ENCODE measurements at places on chromosomes 12 and 14.

DNA sequence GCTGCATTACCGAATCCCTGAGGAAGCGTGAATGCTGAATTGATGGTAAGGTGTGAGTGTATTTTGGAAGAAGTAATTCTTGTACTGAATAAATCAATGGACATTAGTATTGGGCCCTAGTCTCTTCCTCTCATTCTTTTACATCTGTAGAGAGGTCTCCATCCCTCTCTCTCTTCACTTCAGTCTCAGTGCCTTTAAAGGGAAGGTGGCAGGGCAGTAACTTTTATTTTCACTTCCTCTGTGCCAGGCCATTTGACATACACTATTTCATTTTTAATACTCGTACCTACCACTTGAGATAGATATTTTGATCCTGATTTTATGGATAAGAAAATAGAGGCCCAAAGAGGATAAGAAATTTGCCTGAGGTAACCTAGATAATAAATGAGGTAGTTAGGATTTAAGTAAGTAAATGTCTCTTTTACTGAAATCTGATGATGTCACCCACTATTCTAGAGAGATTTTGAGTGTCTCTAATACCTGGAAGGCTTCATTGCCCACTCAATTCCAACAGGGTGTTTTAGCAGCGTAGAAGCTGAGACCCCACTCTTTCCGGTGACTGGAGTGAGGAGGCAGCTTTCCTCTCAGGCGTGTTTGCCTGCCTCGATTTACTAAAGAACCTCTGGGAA lies 177.9 kb upstream of the PRICKLE1 start:
- no peak for DNase-seq

- DNase-seq: no peak
Measured at GRCh38 chr14:99672506-99673304, 11.4 kb upstream of the CYP46A1 start.

- DNase-seq: no peak
Measured at GRCh38 chr12:124688356-124688992, 121.1 kb upstream of the NCOR2 start.

- no peak for DNase-seq
Measured at GRCh38 chr12:70966046-70966445, 45.5 kb upstream of the PTPRR start.

GRCh38 chr12:25018146-25018545 lies 69.2 kb upstream of the BCAT1 start:
- no peak for DNase-seq

- DNase-seq: no peak
Measured at GRCh38 chr12:130474599-130475269, 137.0 kb downstream of the PIWIL1 start.

- no peak for DNase-seq
Measured at GRCh38 chr12:39572551-39572950, 47.1 kb downstream of the ABCD2 start.

- no peak for DNase-seq
Measured at GRCh38 chr12:38053113-38053512, 263.5 kb upstream of the ALG10B start.

DNA sequence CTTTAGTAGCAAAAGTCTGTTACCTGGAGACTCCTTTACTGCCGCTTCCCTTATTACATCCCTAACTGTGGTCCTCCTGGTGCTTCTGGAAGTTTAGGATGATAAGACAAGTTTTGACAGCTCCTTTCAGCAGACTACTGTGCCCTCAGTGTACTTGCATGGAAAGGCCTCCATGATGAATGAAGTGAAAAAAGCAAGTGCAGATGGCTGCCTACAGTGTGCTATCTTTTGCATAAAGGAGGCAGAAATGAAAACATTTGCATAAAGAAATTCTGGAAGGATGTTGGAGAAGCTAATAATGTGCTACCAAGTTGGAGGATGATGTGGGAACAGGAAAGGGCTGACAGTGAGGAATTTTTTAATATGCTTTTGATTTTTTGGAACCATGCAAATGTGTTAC lies 4.5 kb downstream of the TCTN2 start:
- no peak for DNase-seq

DNA sequence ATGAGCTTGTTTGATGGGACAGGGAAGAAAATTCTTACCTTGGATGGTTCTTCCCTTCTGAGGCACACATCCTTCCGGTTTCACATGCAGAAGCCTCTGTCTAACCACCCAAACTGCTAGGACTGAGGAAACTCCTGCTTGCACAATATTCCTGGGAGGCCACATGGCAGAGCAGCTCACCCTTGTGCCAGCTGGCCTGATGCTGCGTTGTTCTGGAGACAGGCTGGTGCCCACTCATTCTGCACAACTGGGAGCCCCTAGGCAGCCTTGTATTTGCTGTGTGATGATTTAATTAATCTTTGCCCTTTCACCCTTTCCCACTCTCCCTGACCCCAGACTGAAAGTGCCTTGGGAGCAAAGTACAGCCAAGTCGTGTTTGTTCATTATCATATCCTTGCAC lies 130.8 kb downstream of the RTN1 start:
- DNase-seq: no peak

DNA sequence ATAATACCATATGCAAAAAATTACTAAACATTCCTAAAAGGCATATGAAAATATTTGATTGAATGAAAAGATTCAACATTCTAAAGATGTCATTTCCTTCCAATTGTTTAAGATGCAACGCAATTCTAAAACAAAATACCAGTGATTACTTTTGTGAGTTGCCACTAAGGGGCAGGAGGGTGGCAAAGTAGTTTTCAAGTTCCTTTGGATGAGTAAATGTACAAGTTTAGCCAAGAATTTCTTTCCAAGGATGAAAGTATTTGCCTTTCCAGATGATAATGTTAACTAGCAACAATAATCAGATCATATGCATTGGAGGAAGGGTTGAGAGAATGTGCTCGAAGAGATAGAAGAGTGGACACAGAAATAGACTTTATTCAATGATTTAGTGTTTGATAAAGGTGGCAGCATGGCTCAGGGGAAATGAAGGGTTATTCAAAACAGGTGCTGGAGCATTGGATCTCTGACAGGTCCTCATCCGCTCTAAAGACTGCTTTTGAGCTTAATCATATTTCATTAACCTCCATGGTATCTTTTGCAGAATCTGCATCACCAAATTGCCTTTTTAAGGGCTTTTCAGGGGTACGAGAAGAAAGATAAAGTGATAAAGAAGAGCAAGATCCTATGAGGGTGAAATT lies 678.5 kb upstream of the TBX3 start:
- DNase-seq: no peak

GRCh38 chr12:66500841-66501240 lies 178.0 kb downstream of the GRIP1 start:
- DNase-seq: no peak

DNA sequence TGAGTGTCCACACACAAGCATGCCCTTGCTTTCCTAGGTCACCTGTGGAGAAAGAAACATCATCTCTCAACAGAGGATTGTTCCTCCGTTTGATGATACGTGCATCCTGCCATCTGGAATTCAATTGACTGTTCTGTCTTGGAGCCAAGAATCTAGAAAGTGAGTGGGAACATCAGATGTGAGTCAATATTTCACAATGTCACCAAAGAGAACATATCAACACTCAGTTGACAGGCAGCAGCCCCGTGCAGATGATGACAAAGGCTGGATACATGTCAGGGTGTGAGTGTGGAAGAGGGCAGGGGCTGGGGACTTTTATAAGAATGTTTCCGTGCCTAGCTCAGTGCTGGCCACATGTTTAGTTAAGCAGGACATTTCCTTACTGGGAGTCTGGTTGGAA lies 76.1 kb downstream of the TBC1D30 start:
- no peak for DNase-seq

DNA sequence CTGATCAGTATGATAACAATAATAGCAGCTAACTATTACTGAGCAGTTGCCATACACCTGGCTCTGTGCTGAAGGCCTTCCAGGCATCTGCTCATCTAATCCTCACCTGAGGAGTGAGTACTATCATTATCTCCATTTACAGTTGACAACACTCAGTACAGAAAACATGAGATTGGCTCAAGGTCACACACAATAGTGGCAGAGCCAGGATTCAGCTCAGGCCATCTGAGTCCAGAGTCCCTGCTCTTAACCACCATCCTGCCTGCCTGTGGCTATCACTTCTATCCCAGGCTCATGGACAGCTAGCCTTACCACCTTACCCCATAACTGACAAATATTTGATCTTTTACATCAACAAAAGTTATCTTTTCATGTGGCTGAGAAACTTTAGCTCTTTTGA lies 155.5 kb downstream of the PPM1H start:
- DNase-seq: no peak

- no peak for DNase-seq
Measured at GRCh38 chr12:19687371-19687770, 248.1 kb downstream of the AEBP2 start.

- peak; percentile 18 for DNase-seq
Measured at GRCh38 chr12:29314416-29314815, 66.6 kb downstream of the ERGIC2 start.

GRCh38 chr14:78985668-78986381 lies 815.7 kb downstream of the NRXN3 start:
- DNase-seq: no peak

DNA sequence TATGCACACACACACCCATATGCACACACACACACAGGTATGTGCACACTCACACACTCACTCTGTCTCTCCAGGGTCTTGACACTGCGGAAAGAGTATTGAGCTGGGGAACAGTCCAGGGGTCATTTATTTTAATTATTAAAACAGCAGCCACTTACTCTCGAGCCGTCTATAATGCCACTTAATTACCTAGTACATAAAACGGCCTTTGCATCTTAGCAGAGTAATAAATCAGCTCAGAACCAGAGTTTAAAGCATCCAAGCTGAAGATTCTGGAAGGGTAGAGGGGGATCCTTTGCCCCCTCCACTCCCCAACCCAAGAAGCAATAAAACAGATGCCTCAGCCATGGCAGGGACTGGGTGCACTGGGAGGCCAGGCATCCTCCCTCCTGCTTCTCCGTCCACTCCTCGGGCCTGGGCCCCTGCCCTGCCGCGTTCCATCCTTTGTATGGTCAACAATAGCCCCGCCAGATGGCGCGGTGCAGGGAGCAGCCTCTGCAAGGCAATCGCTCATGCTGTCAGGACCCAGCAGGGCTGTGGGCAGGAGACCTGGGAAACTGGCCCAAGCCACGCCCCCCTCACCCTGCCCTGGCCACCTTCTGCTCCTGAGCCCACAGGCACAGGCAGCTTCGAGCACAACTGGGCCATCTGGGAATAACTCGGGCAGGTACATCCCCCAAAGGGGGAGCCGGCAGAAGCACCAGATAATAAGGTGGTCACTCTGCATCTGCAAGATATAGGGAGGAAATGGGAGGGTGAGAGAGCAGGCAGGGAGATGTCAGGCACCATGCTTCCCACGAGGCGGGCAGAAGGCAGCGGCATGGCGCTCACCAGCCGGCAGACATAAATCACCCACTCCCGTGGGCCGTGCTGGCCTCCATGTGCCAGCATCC lies 40.9 kb downstream of the CCDC85C start:
- no peak for DNase-seq

GRCh38 chr12:93812626-93813025 lies 135.5 kb downstream of the CRADD start:
- DNase-seq: no peak

DNA sequence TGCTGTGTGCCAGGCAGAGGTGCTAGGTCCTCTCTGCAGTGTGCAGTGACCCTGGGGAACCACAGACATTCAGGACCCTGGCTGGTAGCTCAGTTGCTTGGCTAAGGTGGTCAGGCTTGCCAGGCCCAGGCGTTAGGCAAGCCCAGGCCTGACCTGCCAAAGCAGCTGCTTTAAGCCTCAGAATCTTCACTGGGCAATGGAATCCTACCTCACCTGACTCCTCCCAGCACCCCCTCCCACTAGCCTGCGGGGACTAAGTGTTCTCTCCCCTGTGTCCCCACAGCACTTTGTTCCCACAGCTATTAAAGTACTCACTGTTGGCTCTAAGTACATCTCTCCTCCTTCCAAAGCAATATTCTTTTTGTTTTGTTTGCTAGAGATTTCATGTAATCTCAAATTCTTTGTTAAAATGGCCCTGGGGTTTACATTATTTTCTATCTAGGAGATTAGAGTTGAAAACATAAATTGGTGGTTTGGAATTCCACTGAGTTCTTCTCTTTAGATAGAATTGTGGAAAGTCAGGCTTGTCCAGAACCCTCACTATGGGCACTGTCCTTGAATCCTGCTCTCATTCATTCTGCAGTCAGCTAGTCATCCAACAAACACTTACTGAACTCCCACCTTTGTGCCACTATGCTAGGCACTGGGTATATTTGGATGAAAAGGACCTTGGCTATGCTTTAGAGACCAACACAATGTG lies 44.4 kb downstream of the DGLUCY start:
- no peak for DNase-seq

GRCh38 chr12:76199808-76200207 lies 115.3 kb upstream of the NAP1L1 start:
- DNase-seq: no peak

DNA sequence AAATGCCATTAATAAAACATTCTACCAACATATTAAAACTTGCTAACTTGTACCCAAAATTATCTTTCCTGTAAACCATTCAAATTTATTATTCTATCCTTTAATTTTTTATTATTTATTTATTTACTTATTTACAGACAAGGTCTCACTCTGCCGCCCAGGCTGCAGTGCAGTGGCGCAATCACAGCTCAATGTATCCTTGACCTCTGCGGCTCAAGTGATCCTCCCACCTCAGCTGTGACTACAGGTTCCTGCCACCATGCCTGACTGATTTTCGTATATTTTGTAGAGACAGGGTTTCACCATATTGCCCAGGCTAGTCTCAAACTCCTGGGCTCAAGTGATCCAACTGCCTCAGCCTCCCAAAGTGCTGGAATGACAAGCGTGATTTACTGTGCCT lies 20.4 kb upstream of the LIN7A start:
- DNase-seq: no peak

DNA sequence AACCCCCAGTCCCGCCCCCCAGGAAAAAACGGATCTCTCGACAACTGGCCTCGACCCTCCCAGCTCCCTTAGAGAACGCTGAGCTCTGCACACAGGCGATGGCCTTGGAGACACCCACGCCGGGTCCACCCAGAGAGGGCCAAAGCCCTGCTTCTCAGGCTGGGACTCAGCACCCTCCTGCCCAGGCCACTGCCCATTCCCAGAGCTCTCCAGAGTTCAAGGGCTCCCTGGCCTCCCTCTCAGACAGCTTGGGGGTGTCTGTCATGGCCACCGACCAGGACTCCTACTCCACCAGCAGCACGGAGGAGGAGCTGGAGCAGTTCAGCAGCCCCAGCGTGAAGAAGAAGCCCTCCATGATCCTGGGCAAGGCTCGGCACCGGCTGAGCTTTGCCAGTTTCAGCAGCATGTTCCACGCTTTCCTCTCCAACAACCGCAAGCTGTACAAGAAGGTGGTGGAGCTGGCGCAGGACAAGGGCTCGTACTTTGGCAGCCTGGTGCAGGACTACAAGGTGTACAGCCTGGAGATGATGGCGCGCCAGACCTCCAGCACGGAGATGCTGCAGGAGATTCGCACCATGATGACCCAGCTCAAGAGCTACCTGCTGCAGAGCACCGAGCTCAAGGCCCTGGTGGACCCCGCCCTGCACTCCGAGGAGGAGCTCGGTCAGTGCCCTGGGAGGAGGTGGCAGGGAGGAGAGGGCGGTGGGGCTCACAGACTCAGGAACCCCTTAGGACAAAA lies 95.8 kb downstream of the LGMN start:
- DNase-seq: no peak

DNA sequence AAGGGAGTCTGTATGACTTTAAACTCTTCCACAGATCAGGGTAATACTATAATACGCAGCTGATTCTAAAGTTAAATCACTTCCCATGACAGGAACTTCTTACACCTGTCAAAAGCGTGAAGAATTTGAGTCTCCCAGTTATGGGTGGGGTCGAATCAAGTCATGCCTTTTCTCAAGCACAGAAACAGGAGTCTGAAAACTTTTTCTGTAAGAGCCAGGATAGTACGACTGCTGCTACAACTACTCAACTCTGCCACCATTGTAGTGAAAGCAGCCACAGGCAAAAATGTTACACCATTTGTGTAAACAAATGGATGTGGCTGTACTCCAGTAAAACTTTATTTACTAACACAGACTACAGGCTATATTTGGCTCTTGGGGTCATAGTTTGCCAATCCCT lies 90.3 kb downstream of the DUSP6 start:
- DNase-seq: no peak
